Activated CD4-positive, CD25-positive, alpha-beta regulatory T cell (primary cell): ENCODE measurements at places on chromosomes 2 and 18.

- DNase-seq: no peak
Measured at GRCh38 chr2:138780446-138780880, 273 bp upstream of the NXPH2 start.

- DNase-seq: no peak
Measured at GRCh38 chr18:51385270-51385669, 187.8 kb upstream of the MEX3C start.

DNA sequence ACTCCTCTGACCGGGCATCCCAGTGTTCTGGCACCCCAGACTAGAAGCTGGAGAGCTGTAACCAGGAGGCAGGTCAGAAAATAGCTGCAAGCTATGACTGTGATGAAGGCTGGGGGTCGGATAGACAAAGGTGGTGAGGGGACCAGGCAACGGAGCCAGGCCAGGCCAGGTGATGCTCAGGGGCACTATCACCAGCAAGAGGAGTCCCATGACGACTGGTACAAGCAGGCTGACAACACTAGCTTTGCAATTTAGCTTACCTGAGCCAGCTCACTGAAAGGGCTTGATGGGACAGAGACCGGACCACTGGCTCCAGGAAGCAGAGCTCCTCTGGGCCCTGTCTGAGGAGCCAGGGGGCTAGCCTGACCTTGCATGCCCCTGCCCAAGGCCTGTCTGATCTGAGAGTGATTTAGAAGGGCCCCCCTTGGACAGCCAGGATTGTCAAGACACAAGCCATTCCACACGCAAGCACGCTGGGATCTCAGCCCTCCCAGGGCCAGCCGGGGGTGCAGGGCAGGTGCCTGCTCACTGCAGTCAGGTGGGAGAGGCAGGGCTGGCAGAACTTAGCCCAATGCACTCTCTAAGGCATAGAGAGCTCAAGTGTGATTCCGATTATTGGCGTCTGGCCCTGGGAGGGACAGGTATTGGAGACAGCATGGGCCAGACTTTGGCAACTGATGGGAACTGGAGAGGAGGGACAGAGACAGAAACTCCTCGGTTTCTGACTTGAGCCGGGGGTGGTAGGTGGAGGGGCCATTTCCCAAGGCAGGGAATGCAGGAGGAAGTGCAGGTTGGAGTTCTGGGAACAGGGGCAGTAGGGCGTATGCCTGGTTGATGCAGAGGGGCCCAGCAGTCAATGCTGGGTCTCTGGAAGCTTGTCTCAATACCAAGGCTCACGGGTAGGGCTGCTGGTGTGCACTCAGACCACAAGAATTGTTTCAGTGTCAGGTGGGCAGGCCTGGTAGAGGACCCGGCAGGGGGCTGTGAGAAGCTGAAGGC is 47.7 kb downstream of the MYO7B start:
- DNase-seq: no peak

DNA sequence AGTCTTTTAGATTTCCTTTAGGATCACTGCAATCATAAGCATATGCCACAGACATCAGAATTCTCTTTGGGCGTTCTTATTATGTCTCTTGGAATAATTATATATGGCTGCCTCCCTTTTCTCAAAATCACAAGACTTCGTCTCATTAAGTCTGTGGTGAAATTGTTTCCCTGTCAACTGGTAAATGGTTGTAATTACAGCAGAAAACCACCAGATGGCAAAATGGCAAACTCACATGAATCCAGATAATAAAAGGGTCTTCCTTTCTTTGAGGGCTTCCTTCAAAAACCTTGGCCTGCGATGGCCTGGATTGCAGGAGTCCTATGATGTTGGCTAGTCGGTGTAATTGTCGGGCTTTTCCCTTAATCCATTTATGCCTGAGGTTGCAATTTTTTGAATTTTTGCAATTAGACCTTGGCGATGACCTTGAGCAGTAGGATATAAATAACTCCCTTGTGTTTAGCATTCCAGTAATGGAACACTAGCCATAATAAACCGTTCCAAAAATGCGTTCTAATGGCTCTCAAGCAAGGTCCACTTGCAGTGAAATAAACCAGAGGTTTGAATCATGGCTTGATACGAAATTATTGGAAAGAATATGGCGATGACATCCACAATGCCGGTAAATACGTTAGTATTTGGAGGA is 656.4 kb downstream of the MBD2 start:
- DNase-seq: no peak

DNA sequence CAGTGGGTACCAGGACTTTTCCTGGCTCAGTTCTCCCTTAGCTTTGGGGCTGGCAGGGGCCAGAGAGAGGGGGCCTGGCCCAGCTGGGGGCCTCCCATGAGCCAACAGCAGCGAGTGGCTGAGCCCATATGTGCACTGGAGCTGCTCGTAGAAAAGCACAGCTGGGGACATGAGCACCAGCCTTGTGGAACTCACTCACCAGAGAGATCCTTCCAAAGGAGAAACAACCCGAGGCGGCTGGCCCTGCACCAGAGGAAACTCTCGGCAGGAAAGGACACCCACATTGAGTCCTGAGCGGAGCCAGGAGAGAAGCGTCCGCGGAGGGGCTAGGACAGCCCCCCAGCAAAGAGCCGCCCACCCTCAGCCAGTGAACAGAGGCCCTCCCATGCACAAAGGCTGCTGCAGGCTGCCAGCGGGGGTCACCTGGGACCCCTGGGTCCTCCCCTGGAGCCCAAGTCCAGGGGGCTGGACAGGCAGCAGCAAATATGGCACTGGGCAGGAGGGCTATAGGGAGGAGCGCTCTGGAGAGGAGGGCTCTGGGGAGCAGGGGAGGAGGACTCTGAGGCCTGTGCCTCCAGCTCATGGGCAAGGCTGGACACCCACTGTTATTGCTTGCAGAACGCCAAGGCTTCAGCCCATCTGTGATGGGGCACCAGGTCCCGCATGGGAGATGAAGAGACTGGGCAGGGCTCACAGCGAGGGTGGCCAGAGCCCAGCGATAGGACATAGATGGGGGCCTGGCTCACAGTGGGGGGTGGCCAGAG is 42.1 kb upstream of the SNED1 start:
- no peak for DNase-seq

DNA sequence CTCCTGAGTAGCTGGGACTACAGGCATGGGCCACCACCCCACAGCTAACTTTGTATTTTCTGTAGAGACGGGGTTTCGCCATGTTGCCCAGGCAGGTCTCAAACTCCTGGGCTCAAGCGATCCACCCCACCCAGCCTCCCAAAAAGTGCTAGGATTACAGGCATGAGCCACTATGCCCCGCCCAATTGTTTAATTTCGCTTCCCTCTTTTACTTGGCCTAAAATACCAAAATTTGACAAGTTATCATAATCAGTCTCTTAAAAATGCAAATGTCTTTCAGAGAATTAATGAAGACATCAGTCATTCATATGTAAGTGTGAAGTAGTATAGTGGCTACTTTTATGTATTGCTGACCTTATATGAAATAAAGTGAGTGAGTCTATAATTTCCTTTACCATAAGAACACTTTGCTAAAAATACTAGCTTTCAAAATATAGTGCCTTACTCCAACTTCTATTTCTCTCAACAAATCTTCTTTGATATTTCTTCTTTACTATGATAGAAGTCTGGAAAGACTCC is 9.8 kb downstream of the FBXO11 start:
- DNase-seq: no peak

DNA sequence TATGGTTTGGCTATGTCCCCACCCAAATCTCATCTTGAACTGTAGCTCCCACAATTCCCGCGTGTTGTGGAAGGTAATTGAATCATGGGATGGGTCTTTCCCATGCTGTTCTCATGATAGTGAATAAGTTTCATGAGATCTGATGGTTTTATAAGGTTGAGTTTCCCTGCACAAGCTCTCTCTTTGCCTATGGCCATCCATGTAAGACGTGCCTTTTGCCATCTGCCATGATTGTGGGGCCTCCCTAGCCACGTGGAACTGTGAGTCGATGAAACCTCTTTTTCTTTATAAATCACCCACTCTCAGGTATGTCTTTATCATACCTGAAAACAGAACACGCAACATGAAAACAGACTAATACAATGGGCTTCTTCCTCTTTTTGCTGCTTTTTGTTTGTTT is 11.2 kb upstream of the C1D start:
- DNase-seq: no peak

GRCh38 chr2:168431301-168432024 is 24.6 kb upstream of the CERS6 start:
- DNase-seq: no peak

DNA sequence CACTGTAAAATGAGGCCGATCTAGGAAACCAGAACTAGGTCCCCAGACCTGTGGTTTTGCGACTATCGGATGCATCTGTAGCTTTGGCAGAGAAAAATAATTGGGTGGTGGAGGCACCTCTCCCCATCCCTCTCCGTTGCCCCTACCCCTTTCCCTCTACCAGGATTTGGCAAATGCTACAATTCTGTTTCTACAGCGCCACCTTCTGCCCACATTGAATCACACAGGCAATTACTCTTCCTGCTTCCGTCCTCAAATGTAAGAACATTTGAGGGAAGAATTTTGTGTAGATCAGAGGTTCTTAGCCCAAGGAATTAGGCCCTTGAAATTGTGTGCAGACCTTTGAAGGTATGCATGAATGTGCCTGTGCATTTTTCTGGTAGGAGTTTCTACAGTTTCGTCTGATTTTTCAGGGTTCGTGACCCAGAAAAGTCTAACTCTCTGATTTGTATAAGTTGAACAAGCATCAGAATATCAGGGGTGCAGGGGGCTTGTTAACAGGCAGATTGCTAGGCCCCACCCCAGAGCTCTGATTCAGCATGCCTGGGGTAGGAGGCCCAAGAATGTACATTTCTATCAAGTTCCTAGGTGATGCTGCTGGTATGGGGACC is 11.2 kb downstream of the ATP6V1B1 start:
- no peak for DNase-seq

GRCh38 chr18:34991561-34991960 is 49.7 kb upstream of the MAPRE2 start:
- DNase-seq: no peak

- DNase-seq: peak; percentile 55
Measured at GRCh38 chr18:50967714-50968661, at the start of gene ELAC1. ELAC1 (plus strand) TSS chr18:50968040; CDS start chr18:50974405, 6,365 bp downstream.

GRCh38 chr2:239299218-239299939 is 101.4 kb downstream of the HDAC4 start:
- no peak for DNase-seq

DNA sequence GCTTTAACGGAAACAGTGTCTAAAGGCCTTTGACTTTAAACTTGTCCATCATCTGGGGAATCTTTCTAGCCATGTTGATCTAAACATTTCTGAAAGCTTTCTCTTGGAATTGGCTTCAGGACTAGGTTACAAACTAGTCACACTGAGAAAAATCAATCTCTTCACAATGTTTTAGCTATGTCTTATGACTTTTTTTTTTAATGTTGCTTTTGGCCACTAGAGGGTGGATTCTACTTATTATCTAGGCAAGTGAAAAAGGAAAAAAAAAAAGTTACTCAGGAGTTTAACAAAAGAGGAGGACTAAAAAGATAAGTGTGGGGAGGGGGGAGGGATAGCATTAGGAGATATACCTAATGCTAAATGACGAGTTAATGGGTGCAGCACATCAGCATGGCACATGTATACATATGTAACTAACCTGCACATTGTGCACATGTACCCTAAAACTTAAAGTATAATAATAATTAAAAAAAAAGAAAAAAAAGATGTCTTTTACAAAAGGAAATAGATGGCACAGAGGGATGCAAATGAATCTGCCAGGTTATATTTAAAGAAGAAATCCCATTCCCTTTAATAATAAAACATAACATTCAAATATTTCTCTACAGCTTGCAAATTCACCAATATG is 160.4 kb upstream of the PID1 start:
- no peak for DNase-seq

DNA sequence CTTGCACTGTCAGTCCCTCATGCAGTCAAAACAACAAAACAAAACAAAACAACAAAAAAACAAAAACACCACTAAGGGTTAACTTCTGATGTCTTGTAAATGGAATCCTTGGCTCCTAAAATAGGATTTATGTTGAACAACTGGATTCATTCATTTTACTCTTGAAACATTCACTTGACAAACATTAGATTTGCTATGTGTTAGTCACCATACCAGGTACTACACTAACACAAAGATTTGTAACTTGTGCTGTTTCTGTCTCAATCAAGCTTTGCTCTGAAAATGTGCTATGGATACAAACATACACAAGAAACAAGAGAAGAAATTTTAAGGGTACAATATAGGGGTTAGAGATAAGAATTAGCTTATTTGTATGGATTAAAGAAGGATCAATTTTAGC is 812.8 kb downstream of the LRP1B start:
- DNase-seq: no peak

DNA sequence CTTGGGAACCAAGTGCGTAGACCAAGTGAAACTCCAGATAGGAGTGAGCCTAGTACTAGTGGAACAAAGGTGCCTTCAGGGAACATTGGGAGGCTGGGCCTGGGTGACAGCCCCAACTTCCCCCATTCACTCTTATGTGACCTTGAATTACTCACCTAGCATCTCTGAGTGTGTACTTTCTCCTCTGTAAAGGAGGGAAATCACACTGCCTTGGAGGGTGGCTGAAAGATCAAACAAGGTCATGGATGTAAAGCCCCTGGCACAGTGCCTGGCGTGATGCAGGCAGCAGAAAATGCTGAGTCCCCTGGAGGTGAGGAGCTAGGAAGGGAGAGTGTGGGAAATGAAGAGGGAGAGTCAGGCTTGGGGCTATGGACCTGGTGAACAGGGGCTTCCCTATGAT is 45.9 kb downstream of the MARCO start:
- DNase-seq: no peak

- DNase-seq: no peak
Measured at GRCh38 chr2:132896073-132896472, 226.1 kb upstream of the LYPD1 start.

DNA sequence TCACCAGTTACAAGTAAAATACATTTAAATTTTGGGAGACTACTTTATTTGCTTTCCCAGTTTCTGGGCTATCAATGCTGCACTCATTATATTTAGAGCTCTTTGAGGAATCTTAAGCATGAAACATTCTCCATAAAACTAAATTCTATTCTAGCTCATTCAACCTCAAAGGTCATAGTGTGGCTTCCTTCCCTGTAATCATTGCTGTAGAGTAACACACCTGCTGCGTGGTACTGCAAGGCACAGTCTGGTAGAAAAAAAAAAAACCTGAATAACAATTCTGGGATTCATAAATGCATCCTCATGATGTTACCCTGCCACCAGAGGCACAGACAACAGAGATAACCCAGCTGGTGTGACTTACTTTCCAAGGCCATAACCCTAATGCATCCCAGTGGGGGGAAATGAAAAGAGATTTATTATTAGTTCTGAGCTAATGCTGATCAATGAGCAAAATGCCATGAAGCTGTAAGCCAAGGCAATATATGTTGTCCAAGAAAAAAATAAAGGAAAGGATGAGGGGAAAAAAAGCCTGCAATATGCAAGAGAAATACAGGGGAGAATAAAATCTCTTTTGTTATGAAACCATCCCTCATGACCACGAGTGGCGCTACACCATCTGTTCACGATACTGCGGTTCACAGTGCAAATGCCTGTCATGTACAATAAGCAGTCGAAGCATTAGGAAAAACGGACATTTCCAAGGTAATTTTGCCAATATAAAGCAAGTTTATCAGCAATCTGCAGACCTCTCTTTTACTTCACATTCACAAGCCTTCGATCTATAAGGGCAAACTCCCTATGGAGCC is 1481.6 kb upstream of the PIK3C3 start:
- no peak for DNase-seq

- no peak for DNase-seq
Measured at GRCh38 chr2:3666613-3666975, 8.6 kb downstream of the ALLC start.
